HCT116 (cell line): ENCODE measurements at places on chromosomes 1 and 21. TPM values are rescaled to one million over a fixed set of nuclear protein-coding genes. Genes with fewer than 3 reads are reported as not detected.

The WNT9A gene
- 5.6 TPM for total RNA-seq

The ACKR1 gene
- total RNA-seq: not detected

The KRTAP7-1 gene
- not detected for total RNA-seq

- peaks cover 42% of the 10 kb centered on the region for H3K27me3 ChIP-seq
- no peak overlapping the region for H3K27ac ChIP-seq
- H3K36me3 ChIP-seq: no peaks in the 10 kb centered on the region
- H3K4me1 ChIP-seq: no peaks in the 10 kb centered on the region
Measured at GRCh38 chr1:36555041-36555440, 72.3 kb upstream of the CSF3R start.

DNA sequence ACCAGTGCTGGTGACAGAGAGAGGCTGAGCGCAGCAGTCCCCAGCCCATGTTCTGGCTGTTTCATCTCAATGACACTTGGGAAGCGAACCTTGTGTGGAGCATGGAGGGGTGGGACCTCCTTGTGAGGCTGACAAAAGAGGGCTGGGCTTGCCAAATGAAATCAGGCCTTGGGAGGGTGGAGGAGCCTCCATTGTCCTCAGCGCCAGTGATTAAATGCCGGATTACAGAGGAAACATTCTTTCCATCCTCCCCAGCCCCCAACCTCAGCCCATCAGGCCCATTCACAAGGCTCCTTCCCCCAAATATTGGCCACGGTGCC is 63.3 kb upstream of the PAXBP1 start:
- no peak overlapping the region for H3K27ac ChIP-seq
- no peak overlapping the region for H3K4me3 ChIP-seq
- no peaks in the 10 kb centered on the region for H3K36me3 ChIP-seq
- DNase-seq: no peak

DNA sequence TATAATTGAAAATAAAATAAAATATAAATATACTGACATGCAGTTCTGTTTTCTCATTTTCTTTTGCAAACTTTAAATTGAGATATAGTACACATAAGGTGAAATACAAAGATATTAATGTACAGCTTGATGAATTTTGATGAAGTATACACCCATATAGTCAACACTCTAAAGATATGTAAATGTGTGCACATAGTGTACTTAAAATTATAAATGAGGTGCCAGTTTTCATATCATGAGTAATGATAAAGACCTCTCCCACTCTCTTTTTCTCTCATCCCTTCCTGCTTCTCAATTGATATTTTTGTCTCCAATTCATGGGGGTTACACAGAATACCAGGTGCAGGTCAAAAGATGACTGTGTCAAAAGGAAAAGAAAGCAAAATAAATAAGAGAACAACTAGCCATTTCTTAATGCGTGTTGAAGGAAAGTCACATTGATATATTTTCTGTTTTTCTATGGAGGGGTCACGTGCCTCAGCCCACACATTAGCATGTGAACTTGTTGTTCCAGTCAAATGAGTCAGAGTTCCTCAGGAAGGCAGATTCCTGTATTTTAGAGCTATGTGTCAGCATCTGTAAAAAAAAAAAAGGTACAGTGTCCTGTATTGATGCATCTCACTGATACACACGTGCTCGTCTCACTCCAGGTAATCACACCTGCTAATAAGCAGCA is 64.3 kb upstream of the HOOK1 start:
- no peak overlapping the region for H3K27ac ChIP-seq
- H3K27me3 ChIP-seq: no peaks in the 10 kb centered on the region
- no peak overlapping the region for H3K4me3 ChIP-seq

- no peak overlapping the region for H3K4me3 ChIP-seq
- H3K27ac ChIP-seq: no peak overlapping the region
- H3K36me3 ChIP-seq: no peaks in the 10 kb centered on the region
- DNase-seq: no peak
- no peaks in the 10 kb centered on the region for H3K4me1 ChIP-seq
- no peaks in the 10 kb centered on the region for H3K27me3 ChIP-seq
Measured at GRCh38 chr1:194280463-194280862, 1094.0 kb upstream of the B3GALT2 start.

GRCh38 chr1:17007121-17007520 is 4.6 kb downstream of the ATP13A2 start:
- H3K36me3 ChIP-seq: no peaks in the 10 kb centered on the region; the same call in 1 of the 2 replicates
- H3K27ac ChIP-seq: no peak overlapping the region
- no peak overlapping the region for H3K4me3 ChIP-seq
- H3K4me1 ChIP-seq: peaks cover 27% of the 10 kb centered on the region
- no peaks in the 10 kb centered on the region for H3K27me3 ChIP-seq
- no peak for DNase-seq

- H3K4me3 ChIP-seq: no peak overlapping the region
- H3K4me1 ChIP-seq: no peaks in the 10 kb centered on the region
- no peak for DNase-seq
- H3K27ac ChIP-seq: no peak overlapping the region
Measured at GRCh38 chr1:37100310-37100709, 66.0 kb upstream of the GRIK3 start.

GRCh38 chr1:98382586-98382985 is 278.9 kb upstream of the SNX7 start:
- H3K4me3 ChIP-seq: no peak overlapping the region
- DNase-seq: no peak
- no peaks in the 10 kb centered on the region for H3K4me1 ChIP-seq
